ENCODE measurements at places on chromosomes 4 and X.
A peak's percentile ranks its signal among the peaks of the same experiment; 100 is the strongest.

DNA sequence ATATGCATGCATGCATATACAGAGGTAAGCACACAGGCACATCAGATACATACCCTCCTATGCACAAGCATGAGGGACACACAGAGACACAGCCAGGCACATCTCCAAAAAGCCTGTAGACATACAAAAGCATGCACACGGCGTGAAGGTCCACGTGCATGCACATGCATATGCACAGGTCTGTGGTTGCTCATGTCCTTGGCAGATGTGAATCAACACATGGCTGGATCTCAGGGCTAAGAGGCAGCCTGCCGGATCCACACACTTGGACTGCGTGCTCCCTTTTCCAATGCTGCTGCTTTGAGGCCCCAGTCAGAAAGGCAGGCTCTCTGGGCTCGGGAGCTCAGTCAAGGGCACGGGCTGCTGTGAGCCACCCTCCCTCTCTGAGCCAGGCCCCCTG is 3.6 kb downstream of the STARD8 start:
- no peak for DNase-seq

DNA sequence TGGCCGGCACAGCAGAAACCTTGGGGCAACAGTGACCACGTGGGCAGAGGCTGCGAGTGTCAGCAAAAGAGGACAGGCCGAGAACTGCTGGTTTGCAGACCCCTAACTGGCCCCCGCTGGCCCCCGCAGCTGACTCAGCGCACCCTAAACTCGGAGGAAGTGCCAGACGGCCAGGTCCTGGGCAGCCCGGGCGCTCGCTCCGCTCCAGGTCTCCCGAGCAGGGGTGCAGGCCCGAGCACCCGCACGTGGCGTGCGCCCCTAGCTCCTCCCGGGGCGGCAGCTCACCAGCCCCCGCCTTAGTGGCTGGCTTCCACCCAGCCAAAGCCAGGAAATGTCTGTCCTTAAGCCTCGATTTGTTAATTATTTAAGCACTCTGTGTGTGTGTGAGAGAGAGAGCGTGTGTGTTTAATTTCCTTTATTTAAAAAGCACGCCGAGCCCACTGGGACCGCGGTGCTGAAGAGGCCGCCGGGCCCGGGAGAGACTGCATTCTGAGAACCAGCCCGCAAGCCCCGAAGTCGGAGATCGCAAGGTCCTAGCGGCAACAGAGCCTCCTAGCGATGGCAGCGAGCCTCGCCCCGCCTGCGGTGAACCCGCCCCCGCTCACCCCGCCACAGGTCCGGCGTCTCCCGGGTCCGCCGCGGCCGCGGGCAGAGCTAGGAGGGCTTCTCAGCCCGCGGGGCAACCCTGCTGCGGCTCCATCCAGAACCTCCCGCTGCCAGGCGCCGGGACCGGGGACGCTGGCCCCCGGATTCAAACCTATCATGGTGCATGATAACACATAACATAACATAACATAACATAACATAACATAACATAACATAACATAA is 45.9 kb upstream of the CDKN2AIP start:
- peak; percentile 66 for DNase-seq

DNA sequence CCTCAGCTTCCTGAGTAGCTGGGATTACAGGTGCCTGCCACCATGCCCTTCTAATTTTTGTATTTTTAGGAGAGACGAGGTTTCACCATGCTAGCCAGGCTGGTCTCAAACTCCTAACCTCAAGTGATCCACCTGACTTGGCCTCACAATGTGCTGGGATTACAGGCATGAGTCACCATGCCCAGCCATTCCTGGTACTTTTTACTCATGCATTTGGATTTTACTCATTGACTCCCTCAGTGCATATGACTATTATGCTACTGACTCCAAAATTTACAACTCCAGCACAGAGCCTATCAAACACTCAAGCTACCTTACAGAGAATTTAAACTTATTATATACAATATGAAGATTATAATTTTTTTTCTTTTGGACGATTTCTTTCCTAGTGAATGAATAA is 199.9 kb downstream of the CXXC4 start:
- DNase-seq: no peak

DNA sequence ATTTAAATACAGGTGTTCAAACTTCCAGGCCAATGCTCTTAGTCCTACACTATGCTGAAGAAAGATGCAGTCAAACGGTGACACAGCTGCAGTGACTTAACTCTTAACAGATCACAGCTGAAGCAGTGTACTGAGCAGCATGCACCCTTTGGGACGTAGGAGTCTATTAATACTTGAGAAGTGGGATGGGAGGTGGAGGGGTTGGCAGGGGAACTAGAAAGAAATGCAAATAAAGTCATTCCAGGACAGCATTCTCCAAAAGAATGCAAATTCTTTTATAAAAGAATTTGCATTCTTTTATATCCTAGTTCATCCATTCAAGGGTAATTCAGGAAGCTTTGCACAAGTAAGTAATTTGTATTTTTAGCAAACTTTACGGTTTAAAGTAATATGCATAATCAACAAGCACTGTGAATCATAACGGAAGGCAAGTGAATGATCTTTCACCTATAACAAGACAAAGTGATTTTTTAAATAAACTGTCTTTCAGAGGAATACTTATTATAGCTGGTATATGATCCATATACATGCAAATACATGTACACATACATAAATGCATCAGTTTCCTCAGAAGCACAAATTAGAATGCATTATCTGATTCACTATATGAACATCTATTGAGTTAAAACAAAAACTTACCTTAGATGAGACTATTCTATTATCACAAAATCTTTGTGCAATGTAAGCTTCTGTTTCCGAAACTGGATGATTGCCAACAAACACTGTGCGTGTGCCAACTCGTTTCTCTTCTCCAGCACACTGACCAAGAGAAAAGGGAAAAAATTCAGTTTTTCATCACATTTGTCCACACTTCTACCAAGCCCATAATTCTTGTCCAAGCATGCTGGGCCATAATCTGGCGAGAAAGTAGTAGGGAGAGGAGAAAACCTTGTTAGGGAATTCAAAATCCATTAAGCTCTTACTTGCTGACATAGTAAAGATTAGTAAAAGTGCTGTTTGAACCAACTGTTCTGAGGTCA is 106.5 kb downstream of the ATP11C start:
- no peak for DNase-seq

GRCh38 chr4:186297013-186297645 is 31.1 kb downstream of the F11 start:
- DNase-seq: peak; percentile 52

GRCh38 chr4:134465417-134465816 is 263.8 kb upstream of the PABPC4L start:
- no peak for DNase-seq

- DNase-seq: peak; percentile 26
Observed at GRCh38 chr4:176002007-176002613, 63.5 kb upstream of the WDR17 start.

DNA sequence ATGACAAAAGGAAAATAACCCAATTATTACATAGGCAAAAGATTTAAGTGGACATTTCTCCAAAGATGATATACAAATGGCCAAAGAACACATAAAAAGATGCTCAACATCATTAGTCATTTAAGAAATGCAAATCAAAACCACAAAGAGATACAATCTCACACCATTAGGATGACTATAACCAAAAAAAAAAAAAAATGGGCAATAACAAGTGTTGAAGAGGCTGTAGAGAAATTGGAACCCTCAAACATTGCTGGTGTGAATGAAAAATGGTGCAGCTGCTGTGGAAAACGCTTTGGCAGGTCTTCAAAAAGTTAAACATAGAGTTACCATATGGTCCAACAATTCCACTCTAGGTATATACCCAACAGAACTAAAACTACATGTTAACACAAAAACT is 5.6 kb upstream of the PRDX4 start:
- DNase-seq: no peak

DNA sequence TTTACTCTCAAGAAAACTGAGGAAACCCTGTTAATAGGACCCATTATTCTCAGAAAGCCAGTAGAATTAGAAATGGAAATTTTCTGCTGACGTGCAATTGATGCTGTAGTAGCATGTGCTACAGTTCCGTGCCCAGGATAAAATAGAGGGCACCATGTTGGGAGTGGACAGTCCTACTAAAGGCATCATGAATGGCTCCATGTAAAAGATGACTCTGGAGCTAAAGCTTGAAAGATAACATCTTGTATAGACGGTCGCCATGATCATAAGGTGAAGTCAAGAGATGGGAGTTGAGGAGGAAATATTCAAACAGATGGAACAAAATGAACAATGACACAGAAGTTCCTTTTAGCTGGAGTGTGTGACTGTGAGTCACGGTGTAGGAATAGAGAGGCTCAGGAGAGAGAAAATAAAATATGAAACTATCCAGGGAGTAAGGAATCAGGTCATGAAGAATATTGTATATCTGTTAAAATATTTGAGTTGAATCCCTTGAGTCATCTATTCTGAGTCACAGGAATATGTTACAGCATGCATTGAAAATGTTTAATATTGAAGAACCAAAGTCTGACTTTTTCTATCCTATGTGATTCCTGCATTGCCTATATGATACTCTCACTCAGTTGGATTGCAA is 31.8 kb downstream of the ANXA10 start:
- DNase-seq: no peak

GRCh38 chr4:43680421-43680820 is 768.2 kb downstream of the KCTD8 start:
- DNase-seq: no peak

- no peak for DNase-seq
Observed at GRCh38 chrX:13082206-13083065, 38.0 kb upstream of the FAM9C start.

GRCh38 chr4:5510504-5510903 is 197.9 kb downstream of the EVC2 start:
- no peak for DNase-seq

DNA sequence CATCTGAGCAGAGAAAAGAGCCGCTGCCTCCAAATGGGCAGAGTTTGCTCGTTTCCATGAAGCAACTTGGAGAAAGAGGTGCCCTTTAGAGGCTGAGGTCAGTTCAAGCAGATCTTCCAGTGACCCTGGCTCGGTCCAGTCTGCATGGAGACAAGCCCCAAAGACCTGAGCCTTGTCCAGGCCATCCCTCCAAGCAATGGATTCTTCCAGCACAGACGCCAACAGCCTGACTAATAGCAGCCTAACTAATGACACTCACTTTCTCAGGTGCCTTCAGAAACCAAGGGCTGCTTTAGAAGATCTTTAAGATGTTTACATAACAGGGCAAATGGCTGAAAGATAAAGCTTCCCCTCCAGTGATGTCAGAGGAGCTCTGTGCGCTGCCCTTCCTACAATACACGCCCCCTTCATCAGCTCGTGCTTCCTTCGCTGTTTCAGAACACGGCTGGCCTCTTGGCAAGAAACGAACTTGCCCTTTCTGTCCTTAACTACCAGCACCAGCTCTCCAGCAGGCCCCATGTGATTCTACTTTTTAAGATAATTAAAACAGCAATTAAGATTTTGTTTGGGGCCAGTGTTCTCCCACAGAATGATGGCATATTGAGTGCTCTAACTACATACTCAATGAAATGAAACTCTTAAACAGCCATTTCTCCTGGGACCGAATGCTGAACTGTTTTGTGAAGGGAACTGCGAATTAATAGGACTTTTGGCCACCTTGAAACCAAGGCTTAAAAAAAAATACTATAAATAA is 119.0 kb downstream of the GPR143 start:
- no peak for DNase-seq

GRCh38 chrX:17414839-17415238 is 39.8 kb downstream of the NHS start:
- no peak for DNase-seq

DNA sequence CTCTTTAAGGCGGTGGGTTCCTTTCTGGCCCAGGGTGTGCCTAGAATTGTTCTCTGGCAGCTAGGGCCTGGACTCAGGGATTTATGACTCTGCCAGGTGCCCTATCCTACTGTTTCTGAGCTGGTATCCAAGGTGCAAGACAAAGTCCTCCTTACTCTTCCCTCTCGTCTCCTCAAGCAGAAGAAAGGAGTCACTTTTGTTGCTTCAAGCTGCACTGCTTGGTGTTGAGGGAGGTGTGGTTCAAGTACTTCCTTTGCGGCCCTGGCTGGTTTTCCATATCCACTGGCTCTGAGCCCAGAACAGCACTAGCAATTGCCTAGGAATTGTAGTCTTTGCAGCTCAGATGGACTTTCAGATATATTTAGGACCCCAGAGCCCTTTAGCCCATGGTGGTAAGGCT is 39.3 kb downstream of the RTL3 start:
- DNase-seq: no peak

DNA sequence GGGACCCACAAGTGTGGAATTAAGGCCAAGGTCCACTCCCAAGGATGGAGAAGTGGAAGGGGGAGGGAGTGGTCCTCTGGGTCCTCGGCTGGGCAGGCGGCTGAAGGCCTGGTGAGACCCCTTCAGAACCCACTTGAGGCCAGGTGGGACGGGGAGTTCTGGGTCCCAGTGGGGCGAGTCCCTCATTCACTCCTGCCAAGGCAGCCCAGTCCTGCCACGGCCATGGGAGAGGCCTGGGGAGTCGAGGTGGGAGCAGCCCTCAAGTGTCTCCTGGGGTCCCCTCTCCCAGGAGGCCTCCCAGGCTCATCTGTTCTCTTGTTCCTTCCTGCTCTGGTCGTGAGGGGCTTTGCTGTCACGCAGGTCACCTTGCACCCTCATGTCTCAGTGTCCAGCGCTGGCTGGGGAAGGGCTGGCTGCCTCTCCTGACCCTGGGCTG is 6.1 kb upstream of the SH3BP2 start:
- DNase-seq: no peak

DNA sequence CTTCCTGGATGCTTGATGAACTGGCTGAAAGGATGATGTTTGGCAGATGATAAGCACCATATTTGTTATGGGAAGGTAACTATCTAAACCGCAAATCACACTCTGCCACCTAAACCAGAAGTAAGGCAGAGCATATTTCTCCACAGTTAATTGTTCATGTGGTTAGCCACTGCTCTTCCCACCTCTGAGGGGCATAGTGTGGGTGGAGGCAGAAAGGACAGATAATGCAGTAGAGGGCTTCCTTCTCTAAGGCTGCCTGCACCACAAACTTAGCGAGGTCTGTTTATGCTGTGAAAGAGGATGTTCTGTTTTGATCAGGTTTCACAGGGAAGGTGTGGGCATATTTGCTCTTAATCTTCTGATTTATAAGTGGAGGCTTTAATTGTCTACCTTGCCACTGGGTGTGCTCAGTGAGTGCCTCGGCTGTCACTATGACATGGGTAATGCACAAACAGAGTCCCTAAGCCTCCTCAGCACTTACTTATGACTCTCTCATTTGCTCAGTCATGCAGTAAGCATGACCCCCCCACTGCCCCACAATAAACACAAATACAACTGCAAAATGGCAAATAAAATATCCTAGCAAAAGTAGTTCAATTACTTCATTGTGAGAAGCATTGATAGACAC is 401.0 kb downstream of the TMA16 start:
- no peak for DNase-seq

DNA sequence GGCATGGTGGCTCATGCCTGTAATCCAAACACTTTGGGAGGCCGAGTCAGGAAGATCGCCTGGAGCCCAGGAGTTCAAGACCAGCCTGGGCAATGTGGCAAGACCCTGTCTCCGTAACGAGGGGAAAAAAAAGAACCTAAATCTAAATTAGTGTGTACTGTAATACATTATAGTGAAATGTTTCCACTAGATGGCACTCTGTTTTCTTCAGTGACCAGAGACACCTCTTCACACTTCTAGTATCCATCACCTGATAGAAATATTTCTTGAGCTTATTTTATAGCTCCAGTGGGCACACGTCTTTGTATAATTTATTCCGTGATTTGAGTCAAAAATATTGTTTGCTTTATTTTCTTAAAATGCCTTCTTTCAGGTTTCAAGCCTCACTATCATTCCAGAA is 600.9 kb upstream of the DIPK2B start:
- no peak for DNase-seq

- DNase-seq: no peak
Observed at GRCh38 chr4:165994701-165995100, 121.7 kb downstream of the TLL1 start.
